H7 (cell line): ENCODE measurements at places on chromosomes 6 and 20. TPM values are rescaled to one million over a fixed set of nuclear protein-coding genes. Genes with fewer than 3 reads are reported as not detected.

The IL17A gene
- total RNA-seq = 0.03 TPM in 1 of 2 replicates, not detected in the other

The BANF2 gene
- not detected in 2 replicates for total RNA-seq

The SLPI gene
- not detected in 2 replicates for total RNA-seq

The PLN gene
- not detected in 2 replicates for total RNA-seq

The HEBP2 gene
- 48.1 and 60.2 TPM in 2 replicates for total RNA-seq

The UQCC2 gene
- 67.1 and 93.6 TPM in 2 replicates for total RNA-seq

The BPI gene
- not detected in 2 replicates for total RNA-seq

The TSBP1 gene
- not detected in 2 replicates for total RNA-seq

The DDRGK1 gene
- 38.5 and 46.5 TPM in 2 replicates for total RNA-seq

The ATP9A gene
- 1.6 and 2.1 TPM in 2 replicates for total RNA-seq

The KIF25 gene
- 0.15 and 0.42 TPM in 2 replicates for total RNA-seq

The RPS6KA2 gene
- 10.3 and 12.7 TPM in 2 replicates for total RNA-seq

The LRRC1 gene
- 10.1 and 14.5 TPM in 2 replicates for total RNA-seq

The MDFI gene
- 205 and 262 TPM in 2 replicates for total RNA-seq

The PRDM1 gene
- 1.7 and 2.4 TPM in 2 replicates for total RNA-seq

The HLA-DQA2 gene
- not detected in 2 replicates for total RNA-seq

The BPIFB4 gene
- not detected in 2 replicates for total RNA-seq

The CRISP3 gene
- total RNA-seq = not detected in 2 replicates

The TRIM31 gene
- total RNA-seq = not detected in 2 replicates

The RWDD2A gene
- 2.6 and 3.2 TPM in 2 replicates for total RNA-seq

The OTOR gene
- total RNA-seq = not detected in 2 replicates

The CAGE1 gene
- total RNA-seq = 0.11 and 0.21 TPM in 2 replicates

The LIN28B gene
- total RNA-seq = 45.6 and 61.2 TPM in 2 replicates

The CSNK2B gene
- 197 and 224 TPM in 2 replicates for total RNA-seq

The SNAI1 gene
- total RNA-seq = 9.4 and 13.3 TPM in 2 replicates

The DEFB124 gene
- not detected in 2 replicates for total RNA-seq

The CGA gene
- not detected in 2 replicates for total RNA-seq

The ABHD16B gene
- not detected in 2 replicates for total RNA-seq

The ZBP1 gene
- not detected in 2 replicates for total RNA-seq

The OGFRL1 gene
- total RNA-seq = 4.2 and 4.9 TPM in 2 replicates

The SMLR1 gene
- total RNA-seq = not detected in 2 replicates
